ENCODE measurements at places on chromosomes 7 and 10.
A peak's percentile ranks its signal among the peaks of the same experiment; 100 is the strongest.

DNA sequence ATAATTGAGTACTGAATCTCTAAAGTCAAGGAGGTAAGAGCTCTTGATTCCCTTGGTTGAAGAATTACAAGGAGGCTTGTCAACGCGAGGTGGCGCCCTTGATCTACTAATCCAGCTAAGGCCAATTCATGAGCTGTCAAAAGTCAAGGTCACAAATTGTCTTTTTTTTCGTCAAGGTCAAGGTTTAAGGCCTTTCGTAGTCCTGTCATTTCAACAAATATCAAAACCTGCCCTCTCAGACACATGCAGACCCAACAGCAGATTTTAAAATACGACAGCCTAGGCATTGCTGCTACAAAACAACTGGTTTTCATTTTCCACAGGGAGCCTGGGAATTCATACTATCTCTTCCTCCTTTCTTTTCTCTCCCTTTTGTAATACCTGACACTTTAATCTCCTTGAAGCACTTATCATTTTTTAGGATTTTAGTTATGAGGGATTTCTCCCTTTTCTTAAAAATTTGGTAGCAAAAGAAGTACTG is 3.6 kb downstream of the HOXA13 start:
- peak; percentile 69 for DNase-seq

DNA sequence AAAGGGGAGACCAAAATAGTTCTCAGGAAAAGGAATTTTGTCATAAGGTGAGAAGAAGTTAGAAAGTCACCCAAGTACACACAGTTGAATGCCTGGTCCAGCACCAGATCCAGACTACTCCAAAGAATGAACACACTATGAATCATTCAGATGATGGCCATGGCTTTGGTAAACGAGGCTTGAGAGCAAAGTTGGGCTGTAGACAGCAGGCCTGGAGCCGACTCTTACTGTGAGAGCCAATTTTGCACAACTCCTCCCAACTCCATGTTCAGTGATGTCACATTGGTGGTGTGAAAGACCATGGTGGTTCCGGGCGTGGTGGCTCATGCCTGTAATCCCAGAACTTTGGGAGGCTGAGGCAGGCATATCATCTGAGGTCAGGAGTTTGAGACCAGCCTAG is 131.6 kb downstream of the PKD1L1 start:
- DNase-seq = peak; percentile 55

- DNase-seq = no peak
Measured at GRCh38 chr7:39721919-39722597, 98.7 kb downstream of the RALA start.

DNA sequence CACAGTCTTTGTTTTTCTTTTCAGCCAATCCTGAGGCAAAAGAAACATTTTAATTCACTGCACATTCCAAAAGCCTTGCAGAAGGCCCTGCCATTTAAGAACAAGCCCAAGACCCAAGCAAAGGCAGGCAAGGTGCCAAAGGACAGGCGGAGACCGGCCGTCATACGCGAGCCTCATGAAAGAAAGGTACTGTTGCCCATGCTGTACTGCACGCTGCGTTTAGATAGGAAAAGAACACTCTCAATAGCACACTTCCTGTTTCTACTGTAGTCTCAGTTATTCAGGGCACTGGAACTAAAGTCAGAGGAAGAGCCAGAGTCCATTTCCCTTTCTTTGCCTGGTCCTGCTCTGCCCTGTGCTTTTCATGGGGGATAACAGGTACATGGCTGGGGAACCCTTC is 47.6 kb downstream of the BMS1 start:
- no peak for DNase-seq

DNA sequence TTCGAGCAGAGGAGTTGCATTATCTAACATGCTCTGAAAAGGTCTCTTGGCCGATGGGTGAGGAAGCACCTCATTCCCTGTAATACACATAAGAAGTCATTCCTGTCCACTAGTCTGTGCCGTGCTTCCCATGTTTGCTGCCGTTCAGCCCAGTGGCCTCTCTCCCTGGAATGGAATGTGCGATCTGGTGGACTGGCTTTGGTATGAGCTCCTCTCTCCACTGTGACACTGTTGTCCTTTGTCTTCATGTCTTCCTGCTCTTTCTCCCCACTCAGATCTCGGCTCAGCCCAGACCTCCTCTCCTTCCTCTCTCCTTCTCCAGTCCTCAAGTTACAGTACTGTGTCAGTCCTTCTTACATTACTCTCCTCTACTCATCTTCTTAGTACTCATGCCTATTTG is 192.8 kb upstream of the KLF6 start:
- DNase-seq = no peak

GRCh38 chr10:78515873-78516153 is 482.1 kb downstream of the RPS24 start:
- DNase-seq = no peak

- DNase-seq = no peak
Measured at GRCh38 chr7:134546955-134547354, 2.0 kb upstream of the AKR1B15 start.

GRCh38 chr10:110779489-110779888 is 92.2 kb upstream of the PDCD4 start:
- no peak for DNase-seq

DNA sequence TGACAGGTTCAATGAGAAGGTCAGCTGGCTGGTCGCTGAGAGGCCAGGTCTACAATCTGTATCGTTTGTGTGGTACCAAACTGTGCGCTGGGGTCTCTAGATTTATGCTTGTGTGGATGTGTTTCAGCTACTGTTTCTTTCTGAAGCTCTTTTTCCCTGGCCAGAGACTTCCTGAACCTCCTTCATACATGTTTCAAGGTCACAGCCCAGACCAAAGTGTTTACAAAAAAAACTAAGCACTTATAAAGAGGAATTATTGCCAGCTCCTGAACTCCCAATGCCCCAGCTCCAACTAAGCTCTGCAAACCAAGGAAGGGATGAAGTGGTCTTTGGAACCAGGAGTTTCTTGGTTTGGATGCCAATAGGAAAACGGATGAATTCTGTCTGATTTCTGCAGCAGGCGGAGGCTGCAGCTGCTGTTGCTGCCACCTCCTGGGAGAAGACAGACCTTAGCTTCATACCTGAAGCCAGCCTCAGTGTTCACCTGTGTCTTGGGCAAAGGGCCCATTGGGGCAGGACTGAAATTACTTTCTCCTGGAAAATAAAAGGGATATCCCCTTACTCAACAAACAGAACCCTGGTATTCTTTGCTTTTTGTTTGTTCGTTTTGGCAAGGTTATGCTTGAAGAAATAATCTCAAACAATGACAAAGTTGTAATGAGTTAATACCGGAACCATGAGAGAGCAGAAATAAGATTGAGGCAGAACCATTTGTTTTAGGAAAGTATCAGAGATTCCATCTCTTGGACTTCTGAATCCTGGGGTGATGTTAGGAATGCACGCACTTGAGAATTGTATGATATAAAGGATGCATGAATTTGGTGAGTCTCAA is 24.6 kb upstream of the MKLN1 start:
- DNase-seq = peak; percentile 40
